ENCODE measurements at places on chromosomes 5 and 9. TPM values are rescaled to one million over a fixed set of nuclear protein-coding genes. Genes with fewer than 3 reads are reported as not detected.

Gene BTNL8
- total RNA-seq, result 0.75 TPM

Gene SPAG8
- 2.1 TPM for total RNA-seq

Gene UGT3A1
- not detected for total RNA-seq

Gene BSPRY
- total RNA-seq, result 3.3 TPM

Gene ZNF883
- 0.97 TPM for total RNA-seq

Gene ANKDD1B
- total RNA-seq, result 0.55 TPM

Gene BICD2
- total RNA-seq, result 39.7 TPM

- H3K27me3 ChIP-seq, result no peaks in the 10 kb centered on the region
- no peak overlapping the region for H3K4me3 ChIP-seq
- no peaks in the 10 kb centered on the region for H3K36me3 ChIP-seq
These were observed 71.0 kb downstream of the XRCC4 start for GRCh38 chr5:83148370-83148769.

DNA sequence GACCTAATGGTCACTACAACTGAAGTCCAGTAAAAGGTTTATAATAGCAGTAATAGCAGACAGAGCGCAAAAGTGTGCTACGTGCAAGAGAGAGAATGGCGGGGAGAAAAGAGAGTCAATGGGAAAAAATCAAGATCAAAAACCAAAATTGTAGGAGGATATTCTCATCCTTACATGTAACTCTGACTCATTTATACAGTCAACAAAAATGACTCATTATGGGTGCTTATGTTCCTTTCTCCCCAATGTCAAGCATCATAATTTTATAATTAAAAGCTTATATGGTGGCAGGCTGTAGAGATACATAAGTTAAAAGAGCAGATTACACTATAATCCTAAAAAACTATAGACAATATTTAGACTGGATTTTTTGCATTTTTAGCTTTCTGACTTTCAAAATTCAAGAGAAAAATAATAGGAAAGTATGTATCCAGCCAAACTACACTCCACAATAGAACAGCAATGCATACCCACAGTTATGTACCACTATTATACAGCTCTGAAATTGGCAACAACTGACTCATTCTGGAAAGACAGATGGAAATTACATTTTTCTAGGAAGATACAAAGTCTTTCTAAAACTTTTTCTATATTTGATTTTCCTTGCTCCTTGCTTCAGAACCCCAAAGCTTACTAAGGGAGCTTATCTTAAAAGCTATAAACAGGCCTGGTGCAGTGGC lies 78.4 kb downstream of the PLPP1 start:
- H3K36me3 ChIP-seq, result no peaks in the 10 kb centered on the region
- no peak overlapping the region for H3K4me3 ChIP-seq
- H3K4me1 ChIP-seq, result no peaks in the 10 kb centered on the region
- H3K27ac ChIP-seq, result no peak overlapping the region
- H3K27me3 ChIP-seq, result no peaks in the 10 kb centered on the region

DNA sequence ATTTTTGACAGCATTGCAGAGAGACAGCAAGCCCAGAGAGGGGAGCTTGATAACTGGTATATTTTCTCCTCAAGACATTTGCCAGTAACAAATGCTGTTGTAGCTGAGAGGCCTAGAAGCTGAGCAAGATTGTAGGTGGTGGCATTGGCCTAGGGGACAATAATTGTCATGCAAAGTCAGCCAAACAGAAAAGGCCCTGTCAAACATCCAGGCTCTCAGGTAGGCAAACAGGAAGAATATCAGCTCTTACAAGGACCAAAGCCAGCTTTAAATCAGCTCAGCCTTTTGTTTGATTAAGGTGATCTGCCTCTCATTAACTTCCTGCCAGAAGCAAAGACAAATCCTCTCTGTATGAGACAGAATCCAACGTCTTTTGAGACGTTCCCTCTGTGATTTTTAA lies 29.7 kb upstream of the BARX1 start:
- no peak overlapping the region for H3K4me3 ChIP-seq
- no peaks in the 10 kb centered on the region for H3K36me3 ChIP-seq
- no peak for DNase-seq
- no peaks in the 10 kb centered on the region for H3K4me1 ChIP-seq
- no peak overlapping the region for H3K27ac ChIP-seq

DNA sequence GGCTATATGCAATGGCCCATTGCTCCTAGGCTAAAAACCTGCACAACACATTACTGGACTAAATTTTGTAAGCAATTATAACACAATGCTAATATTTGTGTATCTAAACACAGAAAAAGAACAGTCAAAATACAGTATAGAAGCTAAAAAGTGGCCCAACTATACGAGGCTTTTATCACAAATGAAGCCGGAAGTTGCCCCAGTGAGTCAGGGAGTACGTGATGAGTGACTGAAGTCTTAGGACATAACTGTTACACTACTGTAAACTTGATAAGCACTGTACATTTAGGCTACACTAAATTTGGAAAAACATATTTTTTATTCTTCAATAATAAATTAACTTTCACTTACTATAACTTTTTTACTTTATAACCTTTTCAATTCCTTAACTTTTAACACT lies 105.2 kb upstream of the PRR16 start:
- no peaks in the 10 kb centered on the region for H3K36me3 ChIP-seq
- no peak for DNase-seq
- H3K4me3 ChIP-seq, result no peak overlapping the region
- H3K27me3 ChIP-seq, result no peaks in the 10 kb centered on the region
- H3K27ac ChIP-seq, result no peak overlapping the region
- H3K4me1 ChIP-seq, result no peaks in the 10 kb centered on the region

GRCh38 chr5:150352244-150353031 lies 5.1 kb upstream of the TCOF1 start:
- H3K4me1 ChIP-seq, result peaks cover 17% of the 10 kb centered on the region
- H3K4me3 ChIP-seq, result no peak overlapping the region
- no peak overlapping the region for H3K27ac ChIP-seq
- no peak for DNase-seq
- no peaks in the 10 kb centered on the region for H3K36me3 ChIP-seq
- H3K27me3 ChIP-seq, result no peaks in the 10 kb centered on the region

DNA sequence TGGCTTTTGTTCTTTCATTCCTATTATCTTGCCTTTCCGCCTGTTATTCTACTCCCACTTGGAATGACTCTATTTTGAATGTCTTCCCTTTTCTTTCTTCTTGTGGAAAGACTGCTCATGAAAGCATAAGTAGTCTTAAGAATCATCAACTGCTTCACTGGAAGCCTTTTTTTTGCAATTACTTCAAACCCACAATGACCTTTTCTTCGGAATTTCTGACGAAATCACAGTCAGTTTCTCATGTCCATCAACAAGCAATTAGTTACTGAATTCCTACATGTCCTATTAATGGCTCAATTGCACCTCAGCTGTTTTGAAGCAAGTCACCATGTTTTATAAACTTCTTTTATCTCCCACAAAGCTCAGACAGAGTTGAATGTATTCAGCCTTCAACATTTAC lies 196.2 kb downstream of the TARS1 start:
- no peaks in the 10 kb centered on the region for H3K36me3 ChIP-seq
- H3K27me3 ChIP-seq, result no peaks in the 10 kb centered on the region
- DNase-seq, result no peak
- H3K4me1 ChIP-seq, result no peaks in the 10 kb centered on the region
- H3K27ac ChIP-seq, result no peak overlapping the region

DNA sequence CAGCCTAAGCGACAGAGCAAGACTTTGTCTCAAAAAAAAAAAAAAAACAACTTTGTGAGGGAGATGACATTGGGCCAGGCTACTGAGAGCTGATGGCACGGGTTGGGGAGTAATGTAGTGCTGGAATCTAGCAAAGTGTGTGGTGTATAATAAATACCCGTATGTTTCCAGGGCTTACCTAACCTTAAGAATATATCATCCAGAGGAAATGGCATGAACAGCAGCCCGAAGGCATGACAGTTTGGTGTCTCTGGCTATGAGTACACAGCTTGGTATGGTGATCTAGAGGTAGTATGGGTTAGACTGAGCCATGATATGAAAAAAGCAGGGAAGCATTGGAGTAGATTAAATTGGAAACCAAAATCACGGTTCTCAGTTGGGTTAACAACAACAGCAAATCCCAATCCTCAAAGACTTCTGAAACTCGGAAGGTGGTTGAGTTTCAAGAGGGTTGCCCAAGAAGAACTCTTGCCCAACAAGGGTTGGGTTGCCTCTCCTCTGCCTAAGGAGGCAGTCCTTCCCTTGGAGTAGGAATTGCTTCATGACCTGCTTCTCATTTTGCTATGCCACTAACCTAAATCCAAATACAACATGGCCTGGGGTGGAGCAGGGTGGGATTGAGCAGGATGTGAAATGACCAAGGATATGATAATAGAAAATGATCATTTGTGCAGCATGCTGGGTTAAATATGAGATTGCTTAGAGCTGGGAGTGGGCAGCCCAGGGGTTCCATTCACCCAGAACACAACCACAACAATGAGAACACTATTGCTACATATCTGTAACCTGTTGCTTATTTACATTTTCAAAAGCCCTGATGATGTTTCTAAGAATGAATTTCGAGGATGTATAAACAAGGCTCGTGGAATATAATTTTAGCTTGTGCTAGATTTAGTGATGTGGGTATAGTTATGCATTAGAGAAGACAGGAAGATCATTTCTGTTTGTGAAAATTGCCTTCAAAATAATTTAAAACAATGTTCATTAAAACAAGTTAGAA lies 64.6 kb upstream of the ZFR start:
- H3K4me3 ChIP-seq, result no peak overlapping the region
- no peak overlapping the region for H3K27ac ChIP-seq
- DNase-seq, result no peak
- peaks cover 3% of the 10 kb centered on the region for H3K4me1 ChIP-seq
- no peaks in the 10 kb centered on the region for H3K36me3 ChIP-seq

DNA sequence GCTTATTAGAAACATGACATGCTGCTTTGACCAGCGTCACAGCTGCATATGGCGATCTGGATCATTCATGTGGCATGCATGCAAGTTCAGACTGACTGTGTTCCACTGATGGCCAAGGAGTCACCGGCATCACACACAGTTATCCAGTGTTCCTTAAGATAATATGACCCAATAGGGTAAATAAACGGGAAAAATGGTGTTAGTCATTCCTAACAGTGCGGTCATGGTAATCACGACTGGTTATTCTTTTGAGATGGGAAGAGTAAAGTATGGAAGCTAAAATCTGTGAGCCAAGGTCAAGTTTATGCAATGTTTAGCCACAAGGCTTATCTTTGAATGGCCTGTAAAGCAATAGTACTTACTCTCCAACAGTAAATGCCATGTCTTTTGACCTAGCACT lies 29.3 kb upstream of the LVRN start:
- no peak overlapping the region for H3K4me3 ChIP-seq
- H3K27me3 ChIP-seq, result no peaks in the 10 kb centered on the region
- no peak for DNase-seq
- H3K27ac ChIP-seq, result no peak overlapping the region
- no peaks in the 10 kb centered on the region for H3K36me3 ChIP-seq

DNA sequence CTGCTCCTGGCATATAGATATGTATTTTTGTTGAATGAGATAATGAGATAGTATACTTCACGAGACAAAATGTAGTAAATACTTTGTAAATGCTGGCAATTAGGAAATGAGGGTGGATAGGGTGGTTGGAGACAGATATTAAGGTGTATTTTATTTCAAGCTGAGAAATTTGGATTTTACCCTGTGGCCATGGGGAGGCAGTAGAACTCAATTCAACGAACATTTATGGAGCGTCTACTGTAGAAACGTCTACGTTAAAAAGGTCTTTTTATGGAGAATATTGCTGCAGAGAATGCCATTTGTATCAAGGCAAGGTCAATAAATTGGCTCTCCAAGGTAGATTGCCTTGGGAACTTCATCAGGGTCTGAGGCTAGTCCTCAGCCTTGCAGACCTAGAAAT lies 21.5 kb upstream of the RALGPS1 start:
- H3K4me3 ChIP-seq, result no peak overlapping the region
- H3K36me3 ChIP-seq, result no peaks in the 10 kb centered on the region
- DNase-seq, result no peak
- no peaks in the 10 kb centered on the region for H3K27me3 ChIP-seq
- H3K27ac ChIP-seq, result no peak overlapping the region
- no peaks in the 10 kb centered on the region for H3K4me1 ChIP-seq

DNA sequence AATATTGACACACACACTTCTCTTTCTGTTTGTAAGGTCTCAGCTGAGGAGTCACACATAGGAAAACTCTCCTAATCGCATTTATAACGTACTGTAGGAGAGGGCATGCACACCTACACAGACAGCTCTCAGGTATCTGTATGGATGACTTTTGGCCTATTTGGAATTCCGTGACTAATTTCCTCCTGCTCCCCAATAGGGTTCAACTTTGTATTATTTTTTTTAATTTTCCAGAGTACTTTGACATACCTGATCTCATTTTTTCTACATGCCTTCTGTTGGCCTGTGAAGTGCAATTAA lies 195.9 kb downstream of the ARHGAP26 start:
- no peak for DNase-seq
- no peaks in the 10 kb centered on the region for H3K36me3 ChIP-seq
- no peak overlapping the region for H3K4me3 ChIP-seq
- H3K4me1 ChIP-seq, result peaks cover 31% of the 10 kb centered on the region
- H3K27ac ChIP-seq, result peak overlapping the region; percentile 16
- no peaks in the 10 kb centered on the region for H3K27me3 ChIP-seq

DNA sequence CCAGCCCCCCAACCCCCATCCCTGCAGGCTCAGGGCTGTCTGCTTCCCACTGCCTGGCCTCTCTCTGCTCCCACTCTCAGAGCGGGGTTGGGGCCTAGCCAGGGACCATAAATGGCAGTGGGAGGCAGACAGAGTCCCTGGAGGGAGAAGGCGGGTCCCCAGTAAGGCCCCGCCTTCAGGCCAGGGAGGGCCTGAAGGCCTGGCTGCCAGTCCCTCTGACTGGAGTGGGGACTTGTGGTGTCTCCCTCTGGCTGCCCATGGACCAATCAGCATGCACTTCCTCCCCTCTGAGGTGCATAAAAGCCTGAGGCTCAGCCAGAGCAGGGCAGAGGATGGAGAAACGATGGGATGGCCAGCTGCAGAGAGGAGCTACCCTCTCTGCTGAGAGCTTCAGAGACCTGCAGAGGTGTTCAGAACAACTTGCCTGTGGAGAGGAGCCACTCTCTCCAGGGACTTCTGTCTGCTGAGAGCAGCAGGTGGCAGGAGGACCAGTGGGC lies 2.7 kb upstream of the BTNL9 start:
- DNase-seq, result no peak
- no peaks in the 10 kb centered on the region for H3K4me1 ChIP-seq
- peaks cover 2% of the 10 kb centered on the region for H3K27me3 ChIP-seq

- no peak overlapping the region for H3K4me3 ChIP-seq
- H3K36me3 ChIP-seq, result peaks cover 45% of the 10 kb centered on the region
- H3K4me1 ChIP-seq, result no peaks in the 10 kb centered on the region
- H3K27me3 ChIP-seq, result no peaks in the 10 kb centered on the region
- no peak for DNase-seq
- no peak overlapping the region for H3K27ac ChIP-seq
These were observed 72.9 kb downstream of the PSMB7 start for GRCh38 chr9:124342402-124342775.

All from natural killer cell (primary cell).